NCI-H1105 (cell line): ENCODE measurements at places on chromosomes 6 and 20.

GRCh38 chr6:68726337-68726736, 91.3 kb downstream of the ADGRB3 start:
- no peak for DNase-seq

- no peak for DNase-seq
Measured at GRCh38 chr6:46293641-46294316, 123.0 kb upstream of the ENPP5 start.

GRCh38 chr6:11869672-11870340, 91.2 kb upstream of the ADTRP start:
- DNase-seq = no peak

GRCh38 chr6:69719602-69720193, 77.1 kb downstream of the LMBRD1 start:
- DNase-seq = peak; percentile 43

DNA sequence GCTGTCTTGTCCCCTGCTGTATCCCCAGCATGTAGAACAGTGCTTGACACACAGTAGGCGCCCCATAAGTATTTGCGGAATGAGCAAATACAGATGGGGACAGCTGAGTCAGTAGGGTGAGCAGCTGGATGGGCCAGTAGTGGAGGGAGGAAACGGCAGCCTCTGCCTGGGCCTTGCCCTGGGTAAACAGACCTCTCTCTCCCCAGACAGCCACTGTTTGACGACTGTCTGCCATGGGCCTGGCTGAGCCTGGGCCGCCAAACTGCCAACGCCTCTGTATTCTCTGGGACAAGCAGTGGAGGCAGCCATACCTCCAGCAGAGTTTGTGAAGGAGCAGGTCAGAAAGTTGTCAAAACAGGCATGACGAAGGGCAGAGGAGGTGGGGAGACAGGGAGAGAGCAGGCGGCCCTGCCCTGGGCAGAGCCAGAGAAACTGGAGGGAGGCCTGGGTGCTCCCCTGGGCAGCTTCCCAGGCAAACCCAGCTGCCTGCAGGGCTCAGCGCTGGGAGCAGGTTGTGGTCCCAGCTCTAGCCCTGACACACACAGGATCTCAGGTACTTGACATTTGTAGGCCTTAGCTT, 15.2 kb downstream of the HNF4A start:
- no peak for DNase-seq

DNA sequence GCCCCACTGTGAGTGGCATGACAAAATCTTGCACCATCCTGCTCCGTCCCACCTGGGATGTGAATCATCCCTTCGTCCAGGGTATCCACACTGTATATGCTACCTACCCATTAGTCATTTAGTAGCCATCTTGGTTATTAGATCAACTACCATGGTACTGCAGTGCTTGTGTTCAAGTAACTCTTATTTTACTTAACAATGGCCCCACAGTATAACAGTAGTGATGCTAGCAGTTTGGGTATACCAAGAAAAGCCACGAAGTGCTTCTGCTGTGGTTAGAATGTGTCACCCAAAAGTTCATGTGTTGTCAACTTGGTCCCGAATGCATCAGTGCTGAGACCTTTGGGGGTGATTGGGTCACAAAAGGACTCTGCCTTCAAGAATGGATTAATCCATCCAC, 11.7 kb downstream of the OSER1 start:
- no peak for DNase-seq

DNA sequence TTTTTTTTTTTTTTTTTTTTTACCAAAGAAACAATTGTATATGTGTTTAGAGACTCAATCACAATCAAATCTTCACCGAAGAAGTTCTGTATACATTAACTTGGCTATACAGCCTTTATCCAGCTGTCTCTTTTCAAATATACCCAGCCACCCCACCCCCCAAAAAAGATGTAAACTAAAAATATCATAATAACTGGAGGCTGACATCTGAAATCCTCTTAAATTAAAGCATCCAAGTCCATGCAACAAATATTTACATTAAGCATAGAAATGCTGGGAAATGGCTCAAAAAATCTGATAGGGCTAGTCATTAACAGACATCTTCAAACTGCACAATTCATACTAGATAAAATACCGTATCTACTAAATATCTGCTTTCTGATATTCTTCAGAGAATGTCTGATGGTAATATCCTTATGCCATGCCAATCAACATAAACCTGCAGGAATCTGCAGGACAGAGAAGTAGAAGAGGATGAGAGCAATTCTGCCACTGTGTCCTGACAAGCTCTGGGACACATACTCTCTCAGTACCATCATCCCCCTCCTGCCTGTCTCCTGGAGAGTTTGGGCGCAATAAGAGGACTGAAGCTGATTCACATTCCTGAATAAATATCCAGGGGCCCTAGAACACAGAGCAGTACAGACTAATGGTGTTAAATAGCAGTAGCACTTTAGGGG, 152.4 kb downstream of the KIF6 start:
- no peak for DNase-seq

GRCh38 chr6:14313248-14313647, 195.7 kb downstream of the CD83 start:
- no peak for DNase-seq

- DNase-seq = no peak
Measured at GRCh38 chr20:47710665-47711045, 74.6 kb downstream of the SULF2 start.

- DNase-seq = no peak
Measured at GRCh38 chr20:23125625-23126191, 39.6 kb upstream of the CD93 start.

- no peak for DNase-seq
Measured at GRCh38 chr20:33689973-33690372, 3.8 kb upstream of the E2F1 start.

DNA sequence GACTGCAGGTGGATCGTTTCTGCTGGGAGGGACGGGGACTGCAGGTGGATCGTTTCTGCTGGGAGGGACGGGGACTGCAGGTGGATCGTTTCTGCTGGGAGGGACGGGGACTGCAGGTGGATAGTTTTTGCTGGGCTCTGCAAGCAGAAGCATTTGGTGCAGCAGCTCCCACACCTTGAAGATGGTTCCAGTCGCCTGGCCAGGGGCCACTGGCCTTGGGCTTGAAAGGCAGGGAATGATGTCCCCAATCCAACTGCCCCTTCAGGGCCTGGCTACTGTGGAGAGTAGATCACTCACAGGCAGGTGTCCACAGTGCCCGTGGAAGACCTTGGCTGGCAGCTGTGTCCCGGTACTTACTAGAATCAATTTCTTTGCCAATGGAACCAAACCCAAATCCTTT, 68.2 kb downstream of the PSMG4 start:
- DNase-seq = no peak

- no peak for DNase-seq
Measured at GRCh38 chr20:45318948-45319347, 10.8 kb upstream of the MATN4 start.

GRCh38 chr6:20213271-20213798, 1.1 kb upstream of the MBOAT1 start:
- DNase-seq = no peak

- no peak for DNase-seq
Measured at GRCh38 chr20:12949429-12949980, 59.3 kb upstream of the SPTLC3 start.
